ENCODE measurements at places on chromosomes 1 and 21. TPM values are rescaled to one million over a fixed set of nuclear protein-coding genes. Genes with fewer than 3 reads are reported as not detected.

The AMY2A gene
- total RNA-seq: not detected

The FYB2 gene
- total RNA-seq: not detected

The TATDN3 gene
- 12.8 TPM for total RNA-seq

The RHEX gene
- total RNA-seq: not detected

The ZC3H12A gene
- 13.6 TPM for total RNA-seq

The CD1B gene
- not detected for total RNA-seq

The OR2L5 gene
- not detected for total RNA-seq

The CHRM3 gene
- not detected for total RNA-seq

The OR2T29 gene
- total RNA-seq: not detected

The SLC5A3 gene
- total RNA-seq: 8.4 TPM

The NFASC gene
- 21.5 TPM for total RNA-seq

The PIGR gene
- not detected for total RNA-seq

Data from cardiac atrium fibroblast (primary cell).